ENCODE measurements at places on chromosomes 1 and 21.

GRCh38 chr1:68633141-68633919, 136.4 kb upstream of the DEPDC1 start:
- DNase-seq, result no peak

DNA sequence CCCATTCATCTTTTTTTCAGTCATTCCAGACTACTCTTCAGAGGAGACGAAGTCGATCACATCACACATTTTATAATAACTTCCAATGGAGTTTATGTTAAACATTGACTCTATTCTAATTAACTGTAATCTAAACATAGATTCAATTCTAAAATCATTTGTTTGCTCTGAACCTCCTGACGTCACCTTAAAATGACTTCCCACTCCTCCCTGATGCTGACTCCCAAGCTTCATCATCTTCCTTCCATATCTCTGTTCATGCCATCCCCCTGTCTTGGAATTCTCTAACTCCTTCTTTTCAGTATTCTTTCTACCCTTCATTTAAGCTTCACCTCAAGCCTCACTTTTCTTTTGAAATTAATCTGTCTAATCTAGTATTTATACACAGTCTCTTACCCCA, 45.1 kb upstream of the PLPPR5 start:
- DNase-seq, result no peak

DNA sequence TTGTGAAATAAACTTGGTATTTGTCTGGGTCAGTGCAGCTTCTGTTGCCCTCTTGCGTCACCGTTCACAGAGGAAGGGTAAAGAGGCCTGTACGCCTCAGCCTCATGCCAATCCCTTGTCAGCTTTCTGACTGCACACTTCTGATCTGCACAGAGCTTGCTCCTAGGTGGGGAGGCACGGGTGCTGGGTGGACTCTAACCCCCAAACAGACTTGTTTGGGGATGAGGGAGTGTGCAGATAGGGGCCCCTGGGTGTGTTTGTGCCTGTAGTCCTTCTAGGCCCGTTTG, 803 bp upstream of the B4GALT2 start:
- no peak for DNase-seq

DNA sequence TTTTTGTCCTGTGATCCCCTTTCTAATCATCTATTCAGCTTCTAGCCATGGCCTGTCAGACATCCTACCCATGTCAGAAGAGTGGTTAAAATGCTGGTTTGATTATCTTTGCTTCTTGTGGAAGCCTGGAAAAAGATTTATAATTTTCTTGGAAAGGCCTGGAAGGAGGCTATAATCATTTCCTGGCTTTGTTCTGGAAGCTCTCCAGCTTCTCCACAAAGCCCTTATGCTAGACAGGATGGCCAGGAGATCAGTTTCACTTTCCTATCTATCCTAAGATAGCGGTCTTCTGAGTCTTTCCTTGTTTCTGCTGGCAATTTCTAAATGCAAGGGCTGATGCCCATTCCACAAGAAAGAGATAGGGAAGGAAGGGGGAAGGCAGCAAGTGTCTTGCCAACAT, 90.9 kb upstream of the SLC44A3 start:
- peak; percentile 16 for DNase-seq

DNA sequence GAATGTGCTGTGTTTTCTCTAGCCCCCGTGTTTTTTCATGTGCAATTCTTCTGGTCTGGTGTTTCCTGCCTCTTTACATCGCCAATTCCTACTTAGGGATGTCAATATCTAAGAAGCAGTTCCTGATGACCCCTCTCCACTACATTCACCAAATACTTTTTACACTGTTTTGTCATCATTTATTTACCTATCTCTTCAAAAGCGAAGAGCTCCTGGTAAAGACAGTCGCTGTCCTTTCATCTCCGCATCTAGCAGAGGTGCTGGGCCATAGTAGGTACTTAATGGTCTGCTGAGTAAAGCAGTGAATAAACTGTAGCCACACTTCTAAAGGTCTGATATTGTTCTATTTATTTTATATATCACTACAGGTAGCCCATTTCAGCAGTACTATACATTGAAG, 43.0 kb downstream of the LYST start:
- no peak for DNase-seq

DNA sequence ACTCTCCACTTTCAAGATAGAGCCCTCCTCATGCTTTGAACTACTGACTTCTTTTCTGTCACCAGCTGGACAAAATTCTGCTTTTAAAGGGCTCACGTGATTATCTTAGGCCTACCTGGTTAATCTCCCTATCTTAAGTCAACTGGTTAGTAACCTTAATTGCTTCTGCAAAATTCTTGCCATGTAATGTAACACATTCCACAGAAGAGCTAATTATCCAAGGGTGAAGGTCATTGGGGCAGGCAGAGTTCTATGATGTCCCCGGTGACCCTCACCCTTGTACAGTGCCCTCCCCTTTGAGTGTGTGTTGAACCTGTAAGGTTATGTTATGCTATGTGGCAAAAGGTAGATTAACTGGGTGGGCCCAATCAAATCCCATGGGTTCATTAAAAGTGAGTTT, 25.2 kb upstream of the FOXE3 start:
- no peak for DNase-seq

- peak; percentile 18 for DNase-seq
Measured at GRCh38 chr1:55334160-55334559, 119.0 kb upstream of the USP24 start.

DNA sequence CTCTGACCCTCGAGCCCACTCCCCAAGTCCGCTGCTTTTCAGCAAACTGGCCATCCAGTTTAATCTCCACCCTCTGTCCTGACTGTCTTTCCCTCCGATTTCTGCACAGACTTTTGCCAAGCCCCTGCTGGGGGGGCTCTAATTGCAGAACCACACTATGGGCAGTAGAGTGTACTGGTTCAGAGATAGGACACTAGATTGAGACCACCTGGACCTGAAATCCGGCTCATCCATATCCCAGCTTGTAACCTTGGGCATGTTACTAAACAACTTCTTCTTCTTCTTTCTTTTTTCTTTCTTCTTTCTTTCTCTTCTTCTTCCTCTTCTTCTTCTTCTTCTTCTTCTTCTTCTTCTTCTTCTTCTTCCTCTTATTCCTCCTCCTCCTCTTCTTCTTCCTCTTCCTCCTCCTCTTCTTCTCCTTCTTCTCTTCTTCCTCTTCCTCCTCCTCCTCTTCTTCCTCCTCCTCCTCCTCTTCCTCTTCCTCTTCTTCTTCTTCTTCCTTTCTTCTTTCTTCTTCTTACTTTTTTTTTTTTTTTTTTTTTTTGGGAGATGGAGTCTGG, 7.7 kb downstream of the LRRC71 start:
- DNase-seq, result no peak

- DNase-seq, result no peak
Measured at GRCh38 chr1:63630238-63630637, 37.0 kb downstream of the PGM1 start.

DNA sequence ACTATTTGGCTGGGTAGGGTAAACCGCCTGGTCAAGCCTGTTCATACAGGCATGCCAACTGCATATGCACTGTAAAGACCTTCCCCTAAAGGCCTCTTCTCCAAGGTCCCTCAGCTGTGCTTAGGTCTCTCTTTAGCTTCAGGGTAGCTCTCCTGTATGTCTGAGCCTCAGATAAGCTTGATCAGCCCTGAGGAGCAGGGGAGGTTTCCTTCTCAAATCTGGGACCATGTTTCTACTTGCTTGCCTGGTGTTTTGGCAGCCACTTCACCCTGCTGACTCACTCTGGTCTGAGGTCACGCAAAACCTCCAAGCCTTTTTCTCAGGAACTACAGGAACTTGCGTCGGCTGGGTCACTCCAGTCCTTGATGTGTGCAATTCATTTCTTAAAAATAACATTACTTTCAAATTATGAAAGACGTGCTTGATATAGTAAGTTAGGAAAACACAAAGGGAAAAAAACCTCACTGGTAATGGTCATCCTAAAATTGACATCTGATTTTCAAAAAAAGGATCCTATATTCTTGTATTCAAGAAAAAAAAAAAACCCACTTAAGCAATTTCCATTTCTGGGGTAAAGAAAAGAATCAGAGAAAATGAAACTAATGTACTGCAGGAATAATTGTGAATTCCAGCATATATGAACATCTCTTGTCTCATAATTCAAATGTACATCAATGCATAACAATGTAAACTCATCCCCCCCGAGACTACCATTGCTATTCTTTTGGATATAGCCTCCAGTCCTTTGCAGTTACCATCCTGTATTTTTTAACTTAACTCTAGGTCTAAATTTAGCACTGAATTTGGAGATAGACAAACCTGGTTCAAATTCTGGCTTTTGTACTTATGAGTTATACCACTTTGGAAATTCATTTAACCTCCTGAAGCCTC, 24.8 kb upstream of the RNF19B start:
- peak; percentile 83 for DNase-seq

- DNase-seq, result peak; percentile 70
Measured at GRCh38 chr1:3219005-3219790, 150.2 kb downstream of the PRDM16 start.

- DNase-seq, result peak; percentile 74
Measured at GRCh38 chr1:100606438-100606837, 68.5 kb downstream of the GPR88 start.

DNA sequence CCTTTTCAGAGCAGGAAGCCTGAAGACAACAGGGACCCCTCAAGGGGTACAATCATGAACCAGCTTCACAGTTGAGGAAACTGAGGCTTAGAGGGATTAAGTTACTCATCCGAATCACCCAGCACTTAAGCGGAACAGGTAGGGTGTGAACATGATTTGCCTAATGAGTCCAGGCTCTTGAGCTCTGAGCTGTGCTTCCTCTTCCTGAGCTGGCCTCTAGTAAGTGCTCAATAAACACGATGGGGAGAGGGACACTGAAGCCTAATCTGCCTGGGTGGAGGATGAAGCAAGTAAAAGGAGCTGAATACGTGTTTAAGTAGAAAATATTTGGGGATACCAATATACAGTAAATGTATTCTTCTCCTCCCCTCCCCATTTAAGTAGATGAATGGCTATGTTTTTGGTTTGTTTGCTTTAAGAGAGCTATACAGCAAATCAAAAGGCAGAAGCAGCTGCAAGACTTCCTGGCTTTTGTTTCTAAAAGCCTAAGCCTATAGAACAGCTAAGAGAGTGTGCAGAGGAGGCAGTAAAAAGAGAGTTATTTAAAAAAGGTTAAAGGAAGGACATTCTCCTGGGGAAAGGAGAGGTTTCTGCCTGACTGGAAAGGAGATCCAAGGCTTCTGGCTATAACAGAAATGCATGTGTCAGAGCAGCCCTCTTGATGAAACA, 20.5 kb downstream of the STPG1 start:
- no peak for DNase-seq

- DNase-seq, result no peak
Measured at GRCh38 chr1:169525391-169525790, 39.6 kb upstream of the SLC19A2 start.

DNA sequence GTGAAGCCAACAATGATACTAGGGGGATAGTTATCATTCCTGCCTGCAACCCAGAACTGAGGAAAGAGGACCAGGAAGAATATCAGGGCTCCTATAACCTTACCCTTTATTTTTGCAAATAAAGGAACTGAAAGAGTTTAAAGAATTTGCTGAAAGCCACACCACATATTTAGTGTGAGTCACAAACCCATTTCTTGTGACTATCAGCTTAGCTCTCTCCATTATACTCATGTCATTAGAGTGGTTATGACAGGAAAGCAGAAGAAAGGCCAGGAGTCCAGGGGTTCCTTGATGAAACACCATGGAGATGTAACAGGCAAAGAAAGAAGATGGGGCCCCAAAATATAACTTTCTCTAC, 141.1 kb upstream of the SAMSN1 start:
- no peak for DNase-seq

DNA sequence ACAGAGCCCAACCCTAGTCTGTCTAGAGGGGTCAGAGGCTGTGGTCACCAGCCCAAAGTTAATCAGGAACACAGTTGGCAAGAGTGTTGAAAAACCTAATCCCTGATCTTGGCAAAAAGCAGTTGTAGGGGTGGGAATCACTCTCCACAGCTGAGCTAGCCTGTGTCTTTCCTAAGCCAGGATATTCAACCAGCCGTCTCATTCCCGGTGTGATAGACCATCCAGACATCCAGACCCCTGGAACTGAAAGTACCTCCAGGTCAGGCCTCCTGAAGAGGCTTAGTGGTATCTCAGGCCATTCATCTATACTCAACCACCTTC, 4.9 kb downstream of the LHX9 start:
- no peak for DNase-seq

DNA sequence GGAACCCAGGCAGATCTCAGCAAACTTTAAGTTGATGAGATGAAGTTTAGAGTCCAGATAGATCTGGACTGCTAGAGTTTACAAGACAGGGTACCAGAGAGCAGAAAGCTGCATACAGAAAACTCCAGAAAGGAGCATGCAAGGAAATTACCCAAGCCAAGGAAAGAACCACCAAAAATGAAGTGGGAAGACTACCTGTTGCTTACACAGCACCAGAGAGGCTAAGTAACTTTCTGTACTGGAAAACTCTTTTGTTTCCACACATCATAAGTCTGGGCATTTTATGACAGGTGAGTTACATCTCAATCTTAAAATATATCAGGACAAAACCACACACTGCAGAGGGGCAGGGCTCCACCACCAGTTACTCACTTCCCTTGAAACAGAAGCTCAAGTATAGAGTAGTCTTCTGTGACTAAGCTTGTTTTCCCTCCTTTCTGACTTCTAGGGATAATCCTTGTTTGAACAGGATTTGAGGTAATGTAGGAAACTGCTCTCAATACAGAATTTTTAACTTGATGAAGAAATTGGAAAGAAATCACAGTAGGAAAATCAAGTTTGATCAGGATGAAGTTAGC, 17.4 kb upstream of the GJA9 start:
- no peak for DNase-seq

GRCh38 chr1:167110586-167110985, 16.7 kb downstream of the STYXL2 start:
- DNase-seq, result no peak

- no peak for DNase-seq
Measured at GRCh38 chr1:217048104-217048707, 325.0 kb upstream of the ESRRG start.

DNA sequence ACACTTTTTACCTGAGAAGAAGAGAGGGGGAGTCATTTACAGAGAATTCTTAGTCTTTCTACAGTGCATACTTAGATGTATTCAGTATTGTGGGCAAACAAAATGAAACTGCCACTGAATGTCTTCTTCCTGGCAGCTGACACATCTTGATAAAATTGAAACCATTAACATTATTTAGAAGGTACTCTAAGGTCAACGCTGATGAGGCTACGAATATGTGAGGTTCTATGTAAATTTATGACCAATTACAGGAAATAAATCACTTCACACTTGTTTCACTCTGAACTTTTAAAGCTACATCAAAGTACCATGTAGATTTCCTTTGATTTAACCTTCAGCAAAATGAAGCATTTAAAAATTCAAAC, 51.3 kb upstream of the GFI1 start:
- no peak for DNase-seq

- no peak for DNase-seq
Measured at GRCh38 chr1:28173151-28173979, 3.1 kb downstream of the PTAFR start.
